ENCODE measurements at places on chromosomes 2 and 18.

DNA sequence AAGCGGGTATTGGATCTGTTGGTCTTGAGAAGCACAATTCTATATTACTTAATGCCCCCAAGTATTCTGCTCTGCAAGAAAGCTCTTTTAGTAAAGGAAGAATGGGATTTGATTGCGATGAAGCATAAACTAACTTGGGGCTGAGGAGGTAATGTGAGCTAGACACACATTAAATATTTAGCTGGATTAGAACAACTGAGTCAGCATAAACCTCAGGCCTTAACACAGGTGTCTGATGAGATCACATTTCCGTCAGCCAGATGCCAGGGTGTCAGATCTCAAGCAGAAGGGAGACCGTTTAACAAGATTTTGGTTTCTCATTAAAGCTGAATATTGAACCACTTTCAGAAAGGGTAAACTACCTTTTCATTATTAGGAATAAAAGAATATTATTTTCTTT lies 94.5 kb downstream of the GYPC start:
- DNase-seq: no peak

- peak; percentile 91 for DNase-seq
Observed at GRCh38 chr2:106126705-106127281, 67.3 kb downstream of the UXS1 start.

DNA sequence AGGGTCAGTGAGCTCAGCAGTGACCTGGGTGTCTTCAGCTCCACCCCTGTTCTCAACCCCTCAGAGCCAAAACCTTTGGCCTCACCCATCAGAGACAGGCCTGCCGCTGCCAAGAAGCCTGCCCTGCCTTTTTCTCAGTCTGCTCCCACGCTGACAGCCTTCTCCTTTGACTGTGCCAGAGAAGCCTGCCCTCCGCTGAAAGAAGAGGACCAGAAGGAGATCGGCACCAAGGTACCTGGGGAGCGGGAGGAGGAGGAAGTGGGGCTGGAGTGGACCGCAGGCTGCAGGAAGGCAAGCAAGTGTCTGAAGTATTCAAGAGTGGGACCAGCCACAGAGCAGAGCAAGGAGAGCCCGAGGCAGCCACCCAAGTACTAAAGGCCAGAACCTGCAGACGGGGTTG lies 33.2 kb downstream of the TOGARAM2 start:
- DNase-seq: no peak

DNA sequence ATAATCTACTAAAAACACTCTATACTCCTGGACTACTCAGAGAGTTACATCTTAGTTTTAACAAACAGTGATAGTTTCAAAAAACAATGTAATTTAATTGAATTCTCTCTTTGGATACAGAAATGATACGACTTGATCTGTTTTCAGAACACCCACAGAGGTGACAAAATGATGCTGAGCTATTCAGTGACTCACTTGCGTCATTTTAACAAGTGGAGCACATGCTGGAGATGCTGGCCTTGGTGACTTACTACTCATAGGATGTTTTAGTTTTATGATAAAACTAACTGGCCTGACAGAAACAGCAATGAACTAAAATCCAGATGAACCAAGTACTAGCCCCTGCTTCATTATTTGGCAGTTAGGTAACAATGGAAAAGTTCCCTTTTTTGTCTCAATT lies 101.3 kb upstream of the ITGB6 start:
- DNase-seq: no peak

- DNase-seq: no peak
Observed at GRCh38 chr18:61950371-61950770, 57.6 kb upstream of the RNF152 start.

- DNase-seq: no peak
Observed at GRCh38 chr2:200021449-200022114, 66.2 kb downstream of the MAIP1 start.

- peak; percentile 92 for DNase-seq
Observed at GRCh38 chr2:191881982-191882816, 35.3 kb upstream of the CAVIN2 start.

DNA sequence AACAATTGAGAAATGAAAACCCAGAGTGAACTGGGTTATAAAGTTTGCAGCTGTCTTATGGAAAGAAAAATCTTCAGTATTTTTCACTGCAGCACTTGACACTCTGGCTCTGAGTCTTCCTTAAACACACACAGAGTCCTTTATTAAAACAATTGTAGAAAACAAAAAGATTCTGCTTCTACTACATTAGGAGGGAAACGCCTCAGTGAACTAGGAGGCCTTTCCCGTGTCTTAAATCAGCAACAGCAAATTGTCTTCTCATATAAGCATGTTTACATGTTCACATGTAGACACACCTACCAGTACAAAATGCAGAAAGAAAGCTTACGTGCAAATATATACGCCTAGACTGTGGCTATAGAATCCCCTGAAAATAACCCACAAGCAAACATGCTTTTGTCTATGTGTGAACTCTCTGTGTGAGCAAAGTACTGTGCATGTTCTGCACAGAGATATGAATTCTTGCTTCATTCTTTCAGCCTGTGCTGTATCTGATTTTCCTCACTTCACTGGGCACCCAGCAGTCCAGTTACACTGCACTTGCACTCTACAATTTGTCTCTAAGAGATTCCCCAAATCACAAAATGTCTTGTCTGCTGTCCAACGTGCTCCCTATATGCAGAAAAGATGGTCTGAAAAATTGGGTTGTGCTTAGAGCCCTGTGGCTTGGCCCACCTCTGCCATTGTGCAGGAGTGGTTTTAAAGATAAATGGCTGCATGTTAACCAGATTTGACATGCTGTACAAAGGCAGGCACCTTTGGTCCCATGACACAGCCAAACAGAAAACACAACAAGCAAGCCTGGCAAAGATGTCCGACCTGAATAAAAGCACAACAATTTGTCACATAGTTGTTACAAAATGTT lies 24.5 kb downstream of the ZEB2 start:
- DNase-seq: no peak

DNA sequence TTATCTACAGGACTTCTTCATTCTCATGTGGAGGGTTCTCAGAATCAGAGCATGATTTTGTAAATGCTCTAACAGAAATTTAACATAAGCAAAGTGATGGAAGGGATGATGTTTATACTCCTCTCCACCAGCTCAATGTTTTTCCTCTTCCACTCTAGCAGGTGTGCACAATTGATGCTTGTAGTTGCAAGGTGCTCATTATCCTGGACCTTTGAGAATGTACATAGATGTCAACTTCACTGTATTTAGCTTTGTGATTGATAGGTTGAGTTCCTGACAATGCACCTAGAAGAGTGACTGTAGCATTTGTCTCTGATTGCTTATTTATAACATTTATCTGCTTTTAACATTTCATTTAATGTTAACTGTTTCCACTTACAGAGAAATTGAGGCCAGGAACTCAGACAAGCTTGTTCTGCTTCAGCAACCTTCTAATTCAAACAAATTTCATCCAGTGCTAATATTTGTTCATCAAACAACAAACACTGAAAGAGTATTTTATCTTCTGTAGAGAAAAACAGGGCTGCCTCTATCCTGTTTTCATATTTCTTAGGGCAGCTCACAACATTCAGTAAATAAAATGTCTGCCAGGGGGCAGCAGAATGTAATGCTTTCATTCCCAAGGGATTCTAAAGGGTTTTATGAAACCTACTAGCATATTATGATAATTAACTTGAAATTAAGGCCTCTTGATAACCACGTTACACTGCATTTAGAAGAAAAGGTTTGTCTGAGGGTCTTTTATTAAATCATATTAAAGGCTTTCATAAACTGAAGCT lies 127.9 kb upstream of the NOL4 start:
- peak; percentile 22 for DNase-seq

GRCh38 chr2:189521699-189522434 lies 58.7 kb downstream of the SLC40A1 start:
- DNase-seq: peak; percentile 75

DNA sequence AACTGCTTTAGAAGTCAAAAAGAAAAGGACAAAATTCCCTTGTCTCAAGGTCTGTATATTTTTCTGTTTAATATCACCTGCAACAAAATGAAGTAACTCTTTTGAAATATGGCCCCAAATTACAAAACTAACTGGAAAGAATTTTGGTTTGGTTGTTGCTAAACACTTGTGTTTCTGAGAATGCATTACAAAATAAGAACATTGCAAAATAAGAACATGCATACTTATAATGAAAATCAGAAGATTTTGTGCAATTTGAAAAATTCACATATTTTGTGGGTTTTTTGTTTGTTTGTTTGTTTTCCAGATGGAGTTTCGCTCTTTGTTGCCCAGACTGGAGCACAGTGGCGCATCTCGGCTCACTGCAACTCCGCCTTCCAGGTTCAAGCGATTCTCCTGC lies 21.8 kb downstream of the NDUFB3 start:
- DNase-seq: no peak

GRCh38 chr18:79185648-79186047 lies 116.5 kb downstream of the ATP9B start:
- DNase-seq: no peak

DNA sequence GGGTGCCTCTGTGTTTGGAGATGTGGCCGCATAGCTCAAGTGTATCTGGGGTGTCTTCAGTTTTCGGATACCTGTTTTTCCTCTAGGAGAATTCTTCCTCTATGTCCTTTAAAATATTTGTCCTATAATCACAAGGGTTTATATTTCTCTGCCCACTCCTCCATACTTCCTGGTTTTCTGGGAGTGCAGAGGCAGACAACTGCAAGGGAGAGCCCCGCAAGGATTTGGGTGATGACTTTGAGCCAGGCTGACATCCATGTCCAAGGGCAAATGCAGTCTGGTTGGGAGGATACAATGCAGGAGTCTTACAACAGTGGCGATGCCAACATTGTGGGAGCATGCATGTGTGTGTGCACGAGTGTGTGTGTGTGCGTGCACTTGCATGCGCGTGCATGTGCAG lies 2.1 kb downstream of the IL1RL1 start:
- no peak for DNase-seq

DNA sequence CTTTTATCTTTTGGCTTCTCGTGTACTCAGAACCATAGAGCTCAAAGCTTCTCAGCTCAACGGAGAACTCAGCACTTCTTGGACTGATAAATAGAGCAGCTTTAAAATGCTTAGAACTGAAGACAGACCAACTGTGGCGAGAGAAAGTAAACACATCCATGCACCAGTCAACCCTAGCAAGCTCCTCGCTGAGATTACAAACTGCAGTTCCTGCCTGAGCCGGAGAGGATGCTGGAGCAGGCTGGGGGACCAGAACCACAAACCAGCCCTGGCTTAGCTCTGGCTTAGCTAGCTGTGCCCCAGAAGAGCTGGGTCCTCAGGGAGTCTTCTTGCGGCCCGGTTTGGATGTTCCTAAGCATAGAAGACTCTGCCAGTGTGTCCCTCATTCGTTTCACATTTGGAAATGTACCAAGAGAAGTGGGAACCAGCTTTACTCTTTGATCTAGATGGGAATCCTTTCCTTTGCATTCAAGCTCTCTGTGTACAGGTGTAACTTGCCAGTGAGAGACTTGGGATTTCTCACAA lies 5.6 kb downstream of the PAX8 start:
- peak; percentile 28 for DNase-seq

DNA sequence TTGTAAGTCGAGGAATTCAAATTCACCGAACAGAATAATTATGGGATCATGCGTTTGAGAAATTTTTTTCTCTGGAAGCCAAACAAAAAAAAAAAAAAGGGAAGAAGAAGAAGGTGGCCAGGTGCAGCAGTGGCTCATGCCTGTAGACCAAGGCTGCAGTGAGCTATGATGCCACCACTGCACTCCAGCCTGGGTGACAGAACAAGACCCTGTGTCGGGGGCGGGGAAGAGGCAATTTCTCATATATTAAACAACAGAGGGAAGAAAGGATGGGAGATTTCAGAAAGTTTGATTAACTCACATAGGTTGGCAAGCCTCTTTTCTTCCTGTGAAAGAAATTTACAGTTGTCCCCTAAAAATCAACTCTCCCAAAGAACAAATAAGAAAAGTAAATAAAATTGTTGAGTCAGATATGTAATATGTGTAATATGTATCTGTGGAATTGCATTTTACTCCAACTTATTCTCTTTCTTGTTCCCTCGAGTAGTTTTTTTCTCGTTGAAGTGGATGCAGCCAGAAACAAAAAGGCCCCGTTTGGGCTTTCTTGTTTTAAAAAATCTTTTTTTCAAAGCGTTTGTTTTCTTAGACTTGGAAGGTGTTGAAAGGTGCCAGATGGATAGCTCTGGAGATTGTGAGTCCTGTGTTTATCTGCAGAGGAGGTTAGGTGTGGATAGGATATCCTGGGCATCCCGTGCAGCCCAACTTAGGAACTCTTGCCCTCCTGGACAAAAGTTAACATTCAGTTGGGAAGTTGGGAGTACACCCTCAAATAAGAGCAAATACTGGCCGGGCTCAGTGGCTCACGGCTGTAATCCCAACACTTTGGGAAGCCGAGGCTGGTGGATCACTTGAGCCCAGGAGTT lies 25.4 kb upstream of the FMNL2 start:
- DNase-seq: no peak

- no peak for DNase-seq
Observed at GRCh38 chr2:200618590-200619021, 32.8 kb downstream of the AOX1 start.

- no peak for DNase-seq
Observed at GRCh38 chr2:113104054-113104611, 23.3 kb upstream of the IL1RN start.

DNA sequence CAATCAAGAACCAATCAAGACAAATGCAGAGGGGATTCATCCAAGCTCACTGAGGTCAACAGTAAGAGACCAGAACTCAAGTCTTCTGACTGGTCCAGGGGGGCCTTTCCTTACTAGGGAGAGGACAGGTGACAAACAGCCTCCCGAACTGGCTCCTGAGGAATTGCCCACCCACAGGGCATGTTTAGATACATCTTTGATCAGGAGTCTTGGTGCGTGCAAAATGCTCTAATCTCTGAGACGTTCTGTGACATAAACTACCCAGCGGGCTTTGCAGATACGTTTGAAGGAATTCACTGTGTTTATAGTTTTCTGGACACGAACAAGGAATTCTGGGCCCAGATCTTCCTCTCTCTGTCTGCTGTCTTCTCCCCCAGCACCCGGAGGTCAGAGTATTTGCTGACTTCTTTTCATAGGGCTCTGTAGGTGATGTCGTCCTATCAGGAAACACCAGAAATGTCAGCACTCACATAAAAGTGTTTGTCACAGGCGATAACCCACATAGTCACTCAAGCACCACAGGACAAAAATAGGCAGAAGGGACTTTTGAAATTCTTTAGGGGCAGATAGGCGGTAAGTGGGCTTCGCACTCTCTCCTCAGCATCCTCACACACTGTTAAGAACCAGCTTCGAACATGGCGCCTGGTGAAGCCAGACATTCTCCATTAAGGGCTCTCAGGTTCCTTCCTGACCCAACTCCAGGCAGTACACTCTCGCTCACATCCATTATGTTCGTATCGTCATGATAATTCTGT lies 349.0 kb downstream of the CYRIA start:
- DNase-seq: no peak

- no peak for DNase-seq
Observed at GRCh38 chr2:21055451-21055850, 11.6 kb upstream of the APOB start.

- no peak for DNase-seq
Observed at GRCh38 chr2:55550368-55551102, 31.0 kb downstream of the CFAP36 start.

- no peak for DNase-seq
Observed at GRCh38 chr18:59387687-59388565, 28.9 kb upstream of the LMAN1 start.

- DNase-seq: no peak
Observed at GRCh38 chr2:101617796-101618195, 79.7 kb upstream of the MAP4K4 start.

All from HepG2 (cell line).